Fibroblast of skin of scalp (primary cell): ENCODE measurements at places on chromosomes 12 and 14.

DNA sequence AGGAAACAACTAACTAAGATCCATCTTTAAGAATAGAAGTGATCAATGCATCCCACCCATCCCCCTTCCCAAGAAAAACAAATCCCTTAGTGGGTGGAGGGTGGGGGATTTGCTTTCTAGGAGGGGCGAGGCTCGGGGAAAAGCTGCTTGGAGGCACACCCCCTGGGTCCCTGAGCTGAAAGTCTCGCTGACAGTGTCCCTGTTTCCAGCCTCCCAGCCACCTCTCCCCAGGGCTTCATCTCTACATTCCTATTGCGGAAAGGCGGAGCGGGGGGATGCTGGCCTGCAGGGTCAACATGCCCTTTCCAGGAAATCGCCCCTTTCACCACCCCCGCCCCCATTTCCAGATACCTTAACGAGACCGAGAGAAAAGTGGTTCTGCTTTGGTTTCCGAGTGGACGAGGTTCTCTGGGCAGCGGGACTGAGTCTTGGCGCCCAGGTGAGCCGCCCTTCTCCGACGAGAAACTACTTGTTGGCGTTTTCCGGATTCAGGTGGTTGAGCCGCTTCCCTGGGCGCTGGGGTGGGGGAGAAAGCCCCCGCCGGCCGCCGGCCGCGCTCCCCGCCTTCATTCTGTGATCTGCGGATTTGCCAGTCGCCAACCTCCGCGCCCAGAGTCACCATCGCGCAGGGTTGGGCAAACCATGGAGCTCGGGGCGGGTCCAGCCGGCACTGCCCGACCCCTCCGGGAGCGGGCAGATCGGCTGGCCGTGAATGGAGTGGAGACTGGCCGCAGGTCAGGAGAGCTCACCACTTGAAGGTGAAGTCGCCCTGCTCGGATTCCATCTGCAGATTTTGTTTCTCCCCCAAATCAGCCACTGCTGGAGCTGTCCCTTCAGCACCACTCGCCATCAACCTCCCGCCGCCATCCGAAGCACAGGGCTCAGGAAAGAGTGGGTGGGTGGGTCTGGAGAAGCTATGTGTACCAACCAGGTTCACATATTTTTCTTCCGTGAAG is 505 bp downstream of the KCNC2 start:
- DNase-seq = peak; percentile 36

GRCh38 chr12:53064613-53065436 is 14.4 kb downstream of the SPRYD3 start:
- DNase-seq = no peak

DNA sequence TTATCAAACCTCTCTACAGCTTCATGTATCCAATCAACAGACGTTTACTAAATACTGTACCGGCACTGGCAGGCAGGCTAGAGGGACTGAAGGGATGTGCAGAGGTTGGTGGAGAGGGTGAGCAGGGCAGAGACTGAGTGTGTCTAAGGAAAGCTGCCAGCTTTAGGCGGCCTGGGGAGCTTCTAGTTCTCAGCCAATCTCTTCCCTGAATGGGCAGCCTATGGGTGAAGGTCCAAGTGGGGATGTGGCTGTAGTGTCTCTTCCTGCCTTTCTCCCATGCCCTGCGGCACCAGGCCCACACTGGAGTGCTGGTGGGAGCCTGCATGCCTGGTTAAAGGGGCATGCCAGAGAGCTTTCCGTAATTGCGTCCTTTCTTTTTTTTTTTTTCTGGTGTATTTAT is 239.8 kb downstream of the CACNA1C start:
- DNase-seq = no peak

GRCh38 chr12:124745891-124746570 is 117.6 kb downstream of the SCARB1 start:
- DNase-seq = peak; percentile 96

- DNase-seq = peak; percentile 51
Measured at GRCh38 chr14:86619726-86620125, 1089.8 kb downstream of the FLRT2 start.

- DNase-seq = no peak
Measured at GRCh38 chr14:94181835-94182234, 7.7 kb downstream of the PPP4R4 start.

DNA sequence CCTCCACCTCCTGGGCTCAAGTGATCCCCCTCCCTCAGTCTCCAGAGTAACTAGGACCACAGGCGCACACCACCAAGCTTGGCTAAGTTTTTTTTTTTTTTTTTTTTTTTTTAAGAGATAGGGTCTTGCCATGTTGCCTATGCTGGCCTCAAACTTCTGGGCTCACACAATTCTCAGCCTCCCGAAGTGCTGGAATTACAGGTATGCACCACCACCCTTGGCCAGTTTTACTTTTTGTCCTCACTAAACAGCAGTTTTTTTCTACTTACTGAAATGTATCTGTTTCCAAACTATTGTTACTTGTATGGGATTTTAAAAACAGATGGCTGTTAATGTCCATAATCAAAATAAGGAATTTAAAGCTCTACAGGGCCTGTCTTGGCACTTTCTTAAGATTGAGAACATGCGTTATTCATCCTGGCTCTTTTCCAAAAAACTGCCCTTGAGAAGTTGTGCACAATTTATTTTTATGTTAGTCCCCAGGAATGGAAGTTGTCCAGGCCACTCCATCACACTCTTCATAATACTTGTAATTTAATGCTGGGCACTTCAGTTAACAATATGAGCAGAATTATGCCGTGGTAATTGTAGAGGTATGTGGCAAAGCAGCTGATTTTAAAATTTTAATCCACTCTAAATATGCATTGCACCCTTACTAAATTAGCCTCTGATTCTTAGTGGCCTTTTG is 51.9 kb upstream of the REP15 start:
- DNase-seq = peak; percentile 54

DNA sequence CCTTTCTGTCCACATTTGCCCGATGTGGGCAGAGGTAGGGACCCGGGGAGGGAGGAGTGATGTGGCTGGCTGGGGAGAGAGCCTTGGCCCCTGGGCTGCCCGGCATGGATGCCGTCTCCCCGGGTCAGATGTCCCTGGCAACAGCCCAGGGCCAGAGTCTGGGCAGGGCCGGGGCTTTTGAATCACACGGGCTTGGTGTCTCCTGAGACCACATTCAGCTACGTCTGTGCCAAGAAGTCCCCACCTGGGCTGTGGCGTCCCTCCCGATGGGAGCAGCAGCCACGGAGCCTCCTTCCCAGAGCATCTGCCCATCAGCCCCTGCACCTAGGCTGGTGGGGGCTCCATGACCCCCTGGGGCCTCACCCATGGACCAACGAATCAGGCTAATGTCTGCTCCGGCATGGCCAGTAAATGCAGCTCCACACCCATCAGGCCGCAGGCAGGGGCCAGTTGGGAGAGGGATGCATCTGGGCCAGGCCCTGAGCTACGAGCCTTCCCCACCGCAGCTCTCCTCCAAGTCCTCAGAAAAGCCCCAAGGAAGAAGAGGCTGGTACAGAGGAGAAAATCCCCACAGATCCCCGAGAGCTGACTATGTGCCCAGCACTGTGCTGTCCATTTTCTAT is 109.4 kb downstream of the RFLNA start:
- no peak for DNase-seq

DNA sequence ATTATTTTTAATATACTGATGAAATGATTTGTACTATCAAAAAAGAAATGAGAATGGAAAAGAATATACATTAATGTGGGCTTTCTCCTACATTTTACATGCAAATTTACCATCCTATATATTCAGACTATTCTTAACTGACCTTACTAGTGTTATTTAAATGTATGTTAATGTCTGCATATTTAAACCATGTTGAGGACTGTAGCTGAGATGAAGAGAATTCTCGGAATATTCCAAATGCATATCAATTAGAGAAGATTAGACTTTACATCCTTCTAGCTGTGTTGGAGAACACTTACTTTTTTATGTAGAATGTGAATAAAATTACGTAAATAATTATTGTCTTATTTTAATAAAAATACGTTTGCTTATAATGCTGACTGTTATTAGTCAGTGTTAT is 990.1 kb upstream of the LRFN5 start:
- no peak for DNase-seq

DNA sequence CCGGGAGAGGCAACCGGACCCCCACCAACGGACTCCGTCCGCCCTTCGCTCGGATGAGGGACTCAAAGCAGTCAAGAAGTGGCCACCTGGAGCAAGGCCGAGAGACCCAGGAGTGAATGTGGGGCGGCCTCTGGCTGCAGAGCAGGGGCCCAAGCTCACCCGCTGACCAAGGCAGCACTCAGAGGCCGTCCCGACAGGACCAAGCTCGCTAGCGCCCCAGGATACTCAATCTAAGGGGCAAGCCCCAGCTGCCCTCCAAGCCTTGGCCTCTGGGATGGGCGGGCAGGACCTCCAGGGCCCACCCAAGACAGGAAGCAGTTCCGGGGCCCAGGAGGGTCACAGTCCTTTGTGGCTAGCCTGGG is 936 bp downstream of the AKT1 start:
- DNase-seq = no peak

GRCh38 chr12:83404521-83404920 is 717.8 kb downstream of the TMTC2 start:
- DNase-seq = peak; percentile 5

GRCh38 chr12:48716168-48716492 is 377 bp downstream of the CCNT1 start:
- no peak for DNase-seq

DNA sequence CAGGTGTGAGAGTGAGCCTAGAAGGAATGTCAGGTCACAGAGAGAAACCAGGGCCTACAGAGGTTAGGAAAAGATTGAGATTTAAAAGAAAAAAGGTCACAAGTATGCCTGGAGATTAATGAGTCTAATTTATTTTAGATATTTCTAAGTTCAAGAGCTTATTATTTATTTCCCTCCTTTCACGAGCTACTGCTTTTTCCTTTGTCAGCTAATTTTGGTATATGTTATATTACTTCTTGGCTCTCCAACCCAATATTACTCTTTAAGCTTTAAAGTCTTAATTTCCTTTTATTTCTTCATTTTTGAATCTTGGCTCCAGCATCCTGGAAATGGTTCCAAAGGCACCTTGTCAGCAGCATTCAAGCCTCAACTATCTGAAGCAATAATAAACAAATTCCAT is 109.5 kb upstream of the MIS18BP1 start:
- no peak for DNase-seq

GRCh38 chr12:25781232-25781631 is 177.2 kb upstream of the RASSF8 start:
- DNase-seq = no peak

- DNase-seq = no peak
Measured at GRCh38 chr12:68389305-68389704, 57.1 kb upstream of the MDM1 start.

- DNase-seq = no peak
Measured at GRCh38 chr12:96046543-96047228, 11.3 kb upstream of the LTA4H start.

DNA sequence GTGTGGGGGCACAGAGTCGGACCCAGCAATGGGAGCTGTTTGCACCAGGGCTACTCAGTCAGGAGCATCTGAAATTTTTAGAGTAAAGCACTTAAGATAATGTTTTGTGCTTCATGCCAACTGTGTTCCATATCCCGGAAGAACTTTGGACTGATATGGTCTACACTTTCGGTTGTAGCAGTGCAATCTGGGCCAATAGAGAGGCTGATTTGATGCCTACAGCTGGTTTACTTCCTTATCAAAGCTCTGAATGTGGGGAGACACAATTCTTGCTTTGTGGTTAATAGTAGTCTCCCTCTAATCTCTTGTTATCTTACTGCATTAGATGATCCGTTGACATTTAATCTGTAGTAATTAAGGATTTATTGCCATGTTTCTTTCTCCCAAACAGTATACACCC is 7.8 kb upstream of the VDR start:
- DNase-seq = no peak

DNA sequence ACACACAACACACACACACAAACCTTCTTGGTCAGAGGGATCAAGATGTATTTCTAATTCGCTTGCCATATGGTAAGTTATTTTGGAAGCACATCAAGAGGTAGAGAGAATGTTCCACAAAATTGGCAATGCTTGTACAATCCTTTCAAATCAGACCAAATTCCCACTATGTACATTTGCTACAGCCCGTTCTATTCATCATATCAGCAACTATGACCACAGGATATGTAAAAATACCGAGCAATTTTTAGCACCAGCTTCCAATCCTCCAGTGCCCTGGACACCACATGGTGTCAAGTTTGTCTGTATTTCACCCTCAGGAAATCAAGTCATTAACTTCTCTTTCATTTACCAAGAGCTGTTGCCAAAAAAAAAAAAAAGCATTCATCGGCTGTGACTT is 21.2 kb downstream of the TBX5 start:
- DNase-seq = no peak

DNA sequence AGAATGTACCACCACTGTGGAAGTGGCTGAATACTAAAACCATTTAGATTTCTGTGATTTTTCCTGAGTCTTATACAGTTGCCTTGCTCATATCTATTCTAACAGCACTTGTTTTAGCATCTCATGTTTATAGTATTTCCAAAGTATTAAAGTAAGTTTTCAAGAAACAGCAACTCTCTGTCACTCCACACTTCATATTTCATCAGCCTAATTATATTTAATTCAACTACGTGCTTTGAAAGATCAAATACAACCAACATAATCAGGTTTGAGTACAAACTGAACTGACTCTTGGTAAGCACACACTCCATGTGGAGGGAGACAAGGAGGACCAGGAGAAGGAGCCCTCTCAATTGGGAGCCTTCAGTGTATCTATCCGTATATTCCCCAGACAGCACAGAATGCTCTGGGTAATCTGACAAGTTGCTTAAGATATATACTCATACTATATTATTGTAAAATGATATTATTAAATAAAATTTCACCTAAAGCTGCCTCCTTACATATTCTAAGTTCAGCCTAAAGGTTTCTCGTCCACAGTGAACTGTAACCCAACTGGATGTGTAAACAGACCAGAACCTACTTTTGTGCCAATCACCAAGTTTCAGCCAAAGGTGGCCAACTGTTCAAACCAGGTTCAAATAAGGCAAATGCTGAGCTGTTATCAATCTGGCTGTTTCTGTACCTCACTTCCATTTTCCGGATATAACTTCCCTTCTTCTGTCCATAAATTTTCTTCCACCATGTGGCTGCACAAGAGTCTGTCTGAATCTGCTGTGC is 105.0 kb upstream of the RASSF8 start:
- DNase-seq = no peak

DNA sequence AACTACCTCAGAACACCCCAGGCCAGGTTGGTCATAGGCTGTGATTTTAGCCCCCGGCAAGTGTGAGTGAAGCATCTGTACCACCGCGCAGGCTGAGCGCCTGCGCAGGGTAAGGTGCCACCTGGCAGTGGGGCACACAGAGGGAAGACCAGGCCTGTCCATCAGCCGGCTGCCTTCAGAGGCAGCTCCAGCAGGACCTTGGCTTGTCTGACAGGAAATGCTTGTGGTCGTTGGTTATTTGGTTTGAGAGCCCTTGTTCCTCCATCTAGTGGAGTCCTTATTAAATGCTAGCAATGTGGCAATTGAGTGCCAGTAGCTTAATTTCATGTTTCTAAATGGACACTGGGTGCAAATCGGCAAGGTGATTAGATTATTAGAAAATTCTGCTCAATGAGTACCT is 27.5 kb downstream of the SLC25A29 start:
- peak; percentile 68 for DNase-seq

- DNase-seq = no peak
Measured at GRCh38 chr12:74816398-74817175, 279.0 kb downstream of the ATXN7L3B start.

- no peak for DNase-seq
Measured at GRCh38 chr12:78155546-78155945, 324.9 kb downstream of the NAV3 start.
